ENCODE measurements at places on chromosomes 5 and 9.
A peak's percentile ranks its signal among the peaks of the same experiment; 100 is the strongest.

- DNase-seq: no peak
Measured at GRCh38 chr9:93996863-93997262, 41.7 kb upstream of the BARX1 start.

DNA sequence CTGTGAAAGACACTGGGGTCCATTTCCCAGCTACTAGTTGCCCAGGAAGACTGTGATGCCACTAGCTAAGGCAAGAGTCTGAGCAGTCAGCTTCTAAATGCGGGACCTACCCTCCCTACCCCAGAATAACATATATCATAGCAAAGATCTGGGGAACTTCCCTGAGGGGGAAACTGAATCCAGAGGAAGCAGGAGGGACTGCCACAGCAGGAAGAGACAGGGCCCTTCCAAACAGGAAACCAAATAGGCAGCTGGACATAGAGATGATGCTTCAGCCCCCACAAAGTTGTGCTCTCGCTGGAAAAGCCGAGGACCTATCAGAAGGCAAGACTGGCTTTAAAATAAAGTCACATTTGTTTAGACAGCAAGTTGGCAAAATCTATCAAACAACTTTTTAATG is 51.1 kb downstream of the KLHL3 start:
- DNase-seq: no peak

- DNase-seq: no peak
Measured at GRCh38 chr5:42587096-42587723, 164.0 kb downstream of the GHR start.

- no peak for DNase-seq
Measured at GRCh38 chr5:137570070-137570469, 70.9 kb upstream of the SPOCK1 start.

DNA sequence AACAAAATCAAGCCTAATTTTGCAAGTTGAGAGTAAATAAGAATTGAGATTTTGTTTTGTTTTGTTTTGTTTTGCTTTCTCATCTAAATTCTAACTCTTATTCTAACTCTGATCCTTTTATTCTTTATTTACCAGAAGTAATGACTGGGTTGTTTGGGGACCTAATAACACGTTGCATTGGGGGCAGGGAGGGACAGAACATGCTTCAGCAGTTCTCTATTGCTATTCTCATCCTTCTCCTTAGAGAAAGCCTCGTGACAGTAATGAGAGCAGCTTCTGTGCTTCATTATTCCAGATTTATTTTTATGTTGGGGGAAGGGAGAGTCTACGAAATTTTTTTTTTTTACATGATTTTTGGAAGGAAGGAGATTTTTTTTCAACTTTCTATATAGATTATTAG is 21.1 kb downstream of the CPEB4 start:
- DNase-seq: no peak

GRCh38 chr9:15416880-15417279 is 5.8 kb upstream of the SNAPC3 start:
- DNase-seq: no peak

DNA sequence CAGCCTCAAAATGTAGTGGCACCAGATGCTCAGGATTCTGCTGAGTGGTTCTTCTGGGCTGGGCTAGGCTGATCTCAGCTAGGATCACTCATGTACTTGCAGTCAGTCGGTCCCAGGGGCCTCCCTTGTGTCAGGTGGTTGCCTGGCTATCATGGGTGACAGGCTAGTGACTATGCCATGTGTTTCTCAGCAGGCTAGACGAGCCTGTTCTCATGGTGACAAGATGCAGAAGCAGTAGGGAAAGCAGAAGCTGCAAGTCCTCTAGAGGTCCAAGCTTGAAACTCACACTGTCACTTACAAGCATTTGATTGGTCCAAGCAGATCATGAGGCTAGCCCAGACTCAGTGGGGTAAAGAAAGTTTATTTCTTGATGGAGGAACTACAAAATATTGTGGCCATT is 15.2 kb upstream of the KCNMB1 start:
- DNase-seq: no peak

DNA sequence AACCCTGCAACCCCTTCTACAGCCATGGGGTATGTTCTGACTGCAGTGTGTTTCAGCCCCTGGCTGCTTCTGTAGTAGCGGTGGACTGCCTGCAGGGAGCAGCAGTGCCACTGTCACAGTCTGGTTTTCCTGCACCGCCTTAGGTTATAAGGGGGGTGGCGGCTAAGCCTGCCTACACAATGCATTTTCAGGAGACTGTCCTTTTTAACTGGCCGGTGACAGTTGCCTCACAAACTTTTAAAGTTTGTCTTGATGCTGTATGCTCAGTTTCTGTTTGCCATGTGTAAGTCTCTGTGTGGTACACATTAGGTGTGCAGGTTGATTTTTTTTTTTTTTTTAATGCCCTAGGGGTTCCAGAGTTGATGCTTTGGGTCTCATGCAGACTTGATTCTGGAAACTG is 53.0 kb downstream of the NUP214 start:
- peak; percentile 24 for DNase-seq

GRCh38 chr9:109012009-109012875 is 1.1 kb downstream of the CTNNAL1 start:
- no peak for DNase-seq

GRCh38 chr9:3435732-3436131 is 90.1 kb downstream of the RFX3 start:
- no peak for DNase-seq

DNA sequence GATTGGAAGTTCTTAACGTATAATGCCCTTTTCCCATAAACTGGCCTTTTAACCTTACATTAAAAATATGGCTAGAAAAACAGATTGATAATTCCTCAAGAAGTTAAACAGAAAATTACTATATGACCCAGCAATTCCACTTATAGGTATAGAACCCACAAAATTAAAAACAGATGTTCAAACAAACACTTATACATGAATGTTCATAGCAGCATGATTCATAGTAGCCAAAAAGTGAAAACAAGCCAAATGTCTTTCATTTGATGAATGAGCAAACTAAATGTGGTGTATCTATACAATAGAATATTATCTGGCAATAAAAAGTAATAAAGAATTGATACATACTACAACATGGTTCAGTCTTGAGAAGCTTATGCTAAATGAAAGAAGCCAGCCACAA is 35.5 kb downstream of the POU5F2 start:
- DNase-seq: no peak

GRCh38 chr5:140322751-140323731 is 20.1 kb upstream of the PFDN1 start:
- no peak for DNase-seq

GRCh38 chr5:72624641-72625236 is 117.5 kb upstream of the ZNF366 start:
- no peak for DNase-seq

DNA sequence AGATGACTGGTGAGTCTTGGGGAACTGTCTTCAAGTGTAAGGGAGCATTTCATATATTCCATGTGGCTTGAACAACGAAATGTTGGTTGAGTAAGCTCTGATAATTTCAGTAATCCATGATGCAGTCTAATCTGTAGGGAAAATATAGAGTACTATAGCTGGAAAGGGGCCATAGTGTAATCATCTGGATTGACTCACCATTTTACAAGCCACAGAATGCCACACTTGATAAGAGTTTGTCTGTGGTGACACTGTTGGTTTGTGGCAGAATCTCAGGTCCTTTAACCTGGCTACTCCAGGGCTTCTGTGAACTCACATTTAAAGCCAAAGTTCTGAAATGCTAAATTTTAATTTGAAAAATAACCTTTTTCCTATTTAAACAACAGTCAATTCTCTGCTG is 16.3 kb upstream of the MAML1 start:
- no peak for DNase-seq

- DNase-seq: no peak
Measured at GRCh38 chr5:177471610-177472356, 1.7 kb downstream of the DBN1 start.

DNA sequence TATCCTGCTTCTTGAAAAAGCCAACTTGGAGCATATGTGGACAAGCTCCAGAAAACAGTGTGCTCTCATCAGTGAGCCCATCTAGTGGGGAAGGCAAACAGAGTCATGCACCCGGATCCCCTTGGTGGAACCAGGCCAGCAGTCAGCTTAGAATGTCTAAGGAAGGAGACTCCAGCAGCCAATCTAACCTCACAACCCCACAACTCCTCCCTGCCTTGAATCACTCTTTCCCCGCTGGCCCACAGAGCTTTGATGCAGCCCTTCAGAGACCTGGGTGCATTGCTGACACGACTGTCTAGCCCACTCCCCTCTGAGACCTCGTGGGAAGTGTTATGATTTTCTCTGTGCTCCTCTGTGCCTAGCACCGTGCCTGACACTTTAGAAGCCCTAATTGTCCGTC is 623.7 kb downstream of the BNC2 start:
- no peak for DNase-seq

DNA sequence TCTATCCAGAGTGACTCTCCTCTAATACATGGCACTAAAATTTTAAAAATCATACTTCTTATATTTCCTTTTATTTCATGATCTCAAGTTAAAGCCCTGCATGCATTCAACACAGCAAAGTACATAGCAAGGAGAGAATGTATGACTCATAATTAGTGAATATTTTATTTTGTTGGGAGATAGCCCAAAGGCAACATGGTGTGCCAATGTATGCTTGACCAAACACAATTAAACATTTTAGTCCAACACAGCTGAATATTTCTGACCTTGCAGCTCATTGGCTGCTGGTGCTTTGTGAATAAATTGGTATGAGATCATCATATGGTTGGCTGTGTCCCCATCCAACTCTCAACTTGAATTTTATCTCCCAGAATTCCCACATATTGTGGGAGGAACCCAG is 103.5 kb downstream of the NPR3 start:
- no peak for DNase-seq

- DNase-seq: no peak
Measured at GRCh38 chr9:104944356-104944755, 16.4 kb upstream of the ABCA1 start.

DNA sequence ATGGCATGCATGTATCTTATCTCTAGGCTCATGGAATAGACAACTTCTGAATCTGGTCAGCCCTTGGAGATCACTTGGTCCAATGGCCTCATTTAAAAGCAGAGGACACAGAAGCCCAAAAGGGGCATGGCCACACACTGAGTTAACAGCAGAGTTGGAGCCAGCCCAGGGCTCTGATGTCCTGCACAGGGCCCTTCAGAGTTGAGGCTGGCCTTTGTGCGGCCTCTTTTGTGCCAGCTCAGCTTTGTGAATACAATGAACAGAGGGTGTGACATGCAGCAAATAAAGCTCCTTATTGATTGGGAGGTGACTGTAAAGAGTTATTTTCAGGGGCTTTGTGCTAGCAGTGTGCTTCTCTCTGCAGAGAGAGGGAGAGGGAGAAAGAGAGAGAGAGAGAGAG is 150.1 kb upstream of the STK32A start:
- DNase-seq: no peak

- DNase-seq: no peak
Measured at GRCh38 chr9:87740209-87740608, 14.3 kb downstream of the CTSL start.

- no peak for DNase-seq
Measured at GRCh38 chr5:146910239-146910638, 31.7 kb upstream of the PPP2R2B start.

GRCh38 chr5:143664623-143665022 is 147.3 kb upstream of the HMHB1 start:
- DNase-seq: no peak

- no peak for DNase-seq
Measured at GRCh38 chr5:5523066-5523505, 100.6 kb downstream of the ICE1 start.

DNA sequence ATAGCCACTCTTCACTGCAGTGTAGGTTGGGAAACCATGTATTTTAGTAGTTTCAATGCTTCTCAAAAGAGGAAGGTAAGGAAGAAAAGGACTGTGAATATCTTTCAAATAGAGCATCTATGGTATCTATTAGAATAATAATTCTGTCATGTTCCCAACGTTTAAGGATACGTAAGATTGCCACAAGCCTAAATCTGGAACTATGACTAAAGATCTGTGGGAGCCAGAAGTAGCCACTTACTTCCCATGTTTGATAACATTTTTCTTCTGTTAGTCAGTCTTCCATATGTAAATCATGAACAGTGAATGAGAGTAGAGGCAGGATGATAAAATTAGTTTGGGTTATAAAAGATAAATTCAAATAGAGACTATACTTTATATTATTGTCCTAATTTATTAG is 16.3 kb upstream of the MROH2B start:
- no peak for DNase-seq

DNA sequence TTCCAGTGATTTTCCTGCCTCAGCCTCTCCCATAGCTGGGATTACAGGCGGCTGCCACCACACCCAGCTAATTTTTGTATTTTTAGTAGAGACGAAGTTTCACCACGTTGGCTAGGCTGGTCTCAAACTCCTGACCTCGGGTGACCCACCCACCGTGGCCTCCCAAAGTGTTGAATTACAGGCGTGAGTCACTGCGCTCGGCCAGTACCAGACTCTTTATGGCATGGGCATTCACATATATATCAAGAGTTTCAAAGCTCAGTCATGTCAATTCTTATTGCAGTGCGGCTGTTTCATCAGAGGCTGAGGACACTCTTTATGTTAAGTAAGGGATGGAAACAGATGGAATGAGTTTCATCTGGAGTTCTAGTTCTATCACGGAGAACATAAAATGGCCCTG is 315.2 kb upstream of the CDH6 start:
- DNase-seq: no peak

GRCh38 chr9:92808726-92809451 is 44.3 kb upstream of the BICD2 start:
- DNase-seq: peak; percentile 14

GRCh38 chr9:86977205-86977835 is 30.0 kb upstream of the GAS1 start:
- DNase-seq: no peak

GRCh38 chr5:137466889-137467288 is 32.2 kb downstream of the SPOCK1 start:
- no peak for DNase-seq

- DNase-seq: no peak
Measured at GRCh38 chr5:54403121-54403520, 52.4 kb upstream of the HSPB3 start.

DNA sequence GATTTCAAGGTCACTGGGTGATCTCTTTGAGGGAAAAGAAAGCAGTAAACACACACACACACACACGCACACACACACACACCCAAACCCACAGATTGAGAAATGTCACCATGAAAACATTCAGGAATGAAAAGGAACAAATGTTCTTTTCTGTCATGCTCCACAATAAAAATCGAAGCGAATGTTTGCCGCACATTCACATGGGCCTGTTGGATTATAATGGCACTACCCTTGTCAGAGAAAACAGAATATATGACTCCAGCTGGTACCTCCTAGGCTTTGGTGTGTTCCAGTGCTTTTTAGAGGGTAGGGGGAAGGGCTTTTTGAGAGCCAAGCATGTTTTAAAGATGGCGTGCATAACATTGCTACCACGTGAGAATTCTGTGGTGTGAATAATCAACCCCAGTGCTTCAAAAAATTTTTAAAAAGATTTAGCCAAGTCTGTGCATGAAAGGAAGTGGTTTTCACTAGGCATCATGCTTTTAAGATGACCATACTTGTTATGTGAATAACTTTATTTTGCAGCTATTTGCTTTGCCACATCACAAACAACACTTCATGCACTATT is 120.8 kb upstream of the ZNF608 start:
- no peak for DNase-seq

Measured in forelimb muscle (tissue), 1 donor.